Urinary bladder (tissue), 4 donors: ENCODE measurements at places on chromosomes 4 and X. TPM values are rescaled to one million over a fixed set of nuclear protein-coding genes. Genes with fewer than 3 reads are reported as not detected.

DNA sequence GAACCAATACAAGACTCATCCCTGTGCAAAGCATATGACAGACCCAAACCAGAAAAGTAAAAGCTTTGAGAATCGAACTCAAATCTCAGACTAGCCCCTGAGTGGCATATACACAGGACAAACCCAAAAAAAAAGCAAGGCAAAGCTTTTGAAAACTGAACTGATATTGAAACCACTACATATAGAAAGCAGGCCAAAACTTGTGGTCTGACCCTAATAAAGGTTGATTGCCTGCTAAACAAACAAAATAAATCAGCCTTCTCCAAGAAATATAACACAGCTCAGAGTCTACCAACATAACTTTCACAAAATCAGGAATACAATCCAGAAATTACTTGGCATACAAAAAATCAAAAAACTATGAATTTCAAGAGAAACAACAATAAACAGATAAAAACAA, 40.3 kb downstream of the LRBA start:
- DNase-seq = no peak

DNA sequence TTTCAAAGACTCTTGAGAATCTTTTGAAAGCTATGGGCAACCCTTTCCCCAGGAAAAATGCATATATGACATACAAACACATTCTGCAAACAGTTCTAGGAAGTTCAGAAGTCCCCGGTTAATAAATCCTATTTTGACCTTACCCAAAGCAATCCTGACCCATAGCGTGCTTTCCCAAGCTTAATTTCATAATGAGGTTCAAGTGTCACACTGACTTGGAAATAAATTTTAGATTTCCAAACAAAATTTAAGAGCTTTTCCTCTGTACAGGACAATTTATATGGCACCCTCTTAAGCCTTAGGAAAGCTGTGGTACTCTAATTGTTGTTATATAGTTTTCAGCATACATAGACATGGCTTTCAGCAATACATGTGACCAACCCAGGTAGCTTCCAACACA, 11.3 kb downstream of the MID2 start:
- no peak for DNase-seq

DNA sequence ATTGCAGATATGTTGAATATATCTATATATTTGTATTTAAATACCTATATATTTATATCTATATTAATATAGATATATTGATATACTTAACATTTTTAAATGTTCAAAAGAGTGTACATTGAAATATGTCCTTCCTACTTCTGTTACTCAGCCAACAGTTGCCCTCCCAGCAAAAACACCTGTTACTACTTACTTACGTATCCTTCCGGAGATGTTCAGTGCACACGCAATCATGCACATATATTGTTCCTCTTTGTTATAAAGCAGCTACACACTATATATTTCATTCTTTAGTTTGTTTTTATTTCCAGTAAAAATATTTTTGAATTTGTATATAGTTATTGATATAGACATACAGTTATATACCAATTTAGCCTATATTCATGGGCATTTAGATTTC, 142.3 kb downstream of the ARHGAP24 start:
- DNase-seq = no peak

DNA sequence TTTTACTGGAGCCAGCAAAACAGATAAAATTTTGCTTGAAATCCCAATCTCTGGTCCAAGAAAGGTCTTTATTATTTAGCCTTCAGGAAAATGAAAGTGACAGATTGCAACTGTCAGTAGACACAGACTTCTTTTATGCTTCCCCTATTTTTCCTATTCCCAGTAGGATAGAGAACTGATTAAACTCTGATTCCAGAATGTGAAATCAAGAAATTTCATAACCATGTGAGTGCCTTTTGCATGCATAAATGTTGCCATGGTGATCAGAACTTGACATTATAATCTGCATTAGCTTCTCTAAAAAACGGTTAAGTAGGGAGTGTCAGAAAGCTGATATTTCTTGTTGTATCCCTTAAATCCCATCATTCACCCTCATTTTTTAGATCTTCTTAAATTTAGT, 255.2 kb upstream of the GABRA2 start:
- DNase-seq = no peak

DNA sequence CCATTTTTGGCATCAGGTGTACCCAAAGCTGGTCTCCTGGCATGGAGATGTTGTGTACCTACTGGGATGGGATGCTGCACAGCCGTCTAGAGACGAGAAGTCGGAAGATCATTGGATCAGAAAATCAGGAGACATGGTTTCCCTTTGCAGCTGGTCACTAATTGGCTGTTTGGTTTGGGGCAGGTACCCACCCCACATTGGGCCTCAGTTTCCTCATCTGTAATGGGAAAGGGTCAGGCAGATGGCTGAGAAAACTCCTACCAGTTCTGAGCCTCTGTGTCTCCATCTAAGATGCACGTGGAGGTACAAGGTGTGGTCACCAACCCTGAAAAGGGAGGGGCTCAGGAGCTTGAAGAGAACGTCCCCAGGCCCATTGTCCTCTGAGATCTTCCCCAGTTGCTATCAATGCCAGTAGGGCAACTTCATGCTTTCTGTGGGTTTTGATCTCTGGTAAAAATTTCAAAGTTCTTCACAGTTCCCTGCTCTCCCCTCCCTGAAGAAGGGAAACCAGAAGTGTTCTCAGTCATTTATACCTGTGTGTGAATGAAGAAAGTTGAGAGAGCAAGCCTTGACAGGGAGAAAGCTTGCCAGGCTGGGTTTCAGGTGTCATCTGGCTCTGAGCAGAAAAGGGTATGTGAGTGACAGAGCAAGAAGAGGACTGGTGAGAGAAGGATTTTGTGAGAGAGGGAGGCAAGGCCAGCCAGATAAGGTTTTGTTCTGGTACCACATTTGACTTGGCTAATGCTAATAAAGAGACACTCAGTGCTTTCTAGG, 15.1 kb downstream of the TSC22D3 start:
- no peak for DNase-seq

GRCh38 chrX:149853925-149854324, 27.1 kb upstream of the MAGEA8 start:
- no peak for DNase-seq

- no peak for DNase-seq
Observed at GRCh38 chrX:6460893-6461490, 73.9 kb downstream of the VCX3A start.

- DNase-seq = no peak
Observed at GRCh38 chrX:90040807-90041206, 119.1 kb downstream of the TGIF2LX start.

DNA sequence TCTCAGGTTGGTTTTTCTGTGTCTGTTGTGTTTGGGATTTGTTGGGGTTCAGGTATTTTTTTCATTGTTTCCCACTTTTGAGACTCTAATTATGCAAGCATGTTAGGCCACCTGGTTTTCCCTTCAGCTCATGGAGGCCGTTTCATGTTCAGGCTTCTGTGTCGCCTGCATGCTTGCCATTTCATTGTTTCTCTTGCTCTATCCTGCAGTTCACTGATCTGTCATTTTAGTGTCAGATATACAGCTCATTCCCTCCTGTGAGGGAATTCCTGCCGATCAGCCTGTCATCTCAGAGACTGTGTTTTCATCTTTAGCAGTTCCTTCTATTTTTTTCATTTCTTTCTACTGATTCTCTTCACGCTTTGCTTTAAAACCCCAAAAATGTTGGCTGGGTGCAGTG, 49.4 kb upstream of the HGFAC start:
- DNase-seq = no peak

- no peak for DNase-seq
Observed at GRCh38 chrX:107673933-107674479, 45.7 kb downstream of the PRPS1 start.

- DNase-seq = no peak
Observed at GRCh38 chrX:53678667-53679066, 7.9 kb downstream of the HUWE1 start.

DNA sequence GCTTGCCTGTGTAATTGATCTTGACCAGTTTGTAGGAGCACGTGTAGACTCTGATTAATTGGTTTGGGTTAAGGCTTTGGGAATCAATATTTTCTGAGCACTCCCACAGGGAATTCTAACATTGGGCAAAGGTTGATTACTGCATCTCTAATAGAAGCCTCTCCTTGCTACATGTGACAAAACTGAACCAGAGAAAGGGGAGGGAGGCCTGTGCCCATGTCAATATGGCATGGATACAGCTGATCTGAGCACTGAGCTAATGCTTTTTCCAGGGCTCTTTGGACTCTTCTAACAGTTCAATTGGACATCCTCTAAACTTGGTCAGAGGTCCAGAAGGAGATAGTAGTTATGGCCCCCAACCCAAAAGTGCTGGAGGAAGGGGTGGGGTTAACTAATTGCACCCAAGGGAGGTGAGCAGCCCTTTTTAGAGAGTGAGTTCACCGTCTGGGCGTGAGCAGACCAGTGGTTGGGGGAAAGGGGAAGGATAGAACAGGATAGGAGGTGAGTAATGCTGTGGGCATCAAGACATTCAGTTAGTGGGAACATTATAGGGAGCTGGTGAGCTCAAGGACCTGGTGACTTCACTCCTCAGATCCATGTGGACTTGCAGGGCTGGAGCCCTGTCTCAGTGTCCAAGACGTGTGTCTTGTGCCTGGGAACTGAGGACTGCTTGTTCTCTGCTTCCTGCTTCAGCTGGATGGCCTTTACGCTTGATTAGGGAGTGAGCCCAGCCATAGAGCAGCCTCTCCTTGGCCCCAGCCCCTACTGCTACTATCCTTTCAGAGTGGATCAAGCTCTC, 22.8 kb downstream of the MSN start:
- DNase-seq = no peak

Gene NXF2B
- total RNA-seq = not detected

Gene DCAF12L2
- total RNA-seq = 3.2 TPM

Gene SAGE1
- total RNA-seq = not detected

Gene BMX
- 4.8 TPM for total RNA-seq

Gene TLL1
- 7.6 TPM for total RNA-seq

Gene STATH
- not detected for total RNA-seq
